ENCODE measurements at places on chromosomes 7 and 10. TPM values are rescaled to one million over a fixed set of nuclear protein-coding genes. Genes with fewer than 3 reads are reported as not detected.
A peak's percentile ranks its signal among the peaks of the same experiment; 100 is the strongest.

BCAP29 gene
- total RNA-seq, result 125 TPM

DBNL gene
- total RNA-seq, result 92.2 TPM

DNA sequence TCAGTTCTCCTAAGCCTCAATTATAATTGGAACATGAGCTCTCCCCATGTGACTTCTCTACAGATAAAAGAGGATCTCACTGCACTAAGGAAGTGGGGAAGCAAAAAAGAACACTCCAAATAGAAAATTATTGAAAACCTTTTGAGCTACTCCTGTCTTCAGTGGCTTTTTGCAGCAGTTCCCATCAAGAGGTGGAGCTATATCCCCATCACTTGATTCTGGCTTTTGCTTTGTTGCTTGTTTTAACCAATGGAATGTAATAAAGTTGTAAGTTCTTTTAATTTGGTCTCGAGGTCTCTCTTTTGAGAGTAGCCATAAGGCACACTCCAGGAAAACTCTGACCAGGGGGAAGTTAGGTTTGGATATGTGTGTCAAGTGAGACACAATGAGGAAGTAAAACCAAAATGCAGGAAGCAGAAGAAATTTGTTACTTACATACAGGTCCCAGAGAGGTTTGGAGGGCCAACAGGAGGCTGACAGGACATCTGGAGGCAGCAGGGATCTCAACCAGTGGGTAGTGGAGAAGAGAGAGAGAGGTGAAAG, 569.4 kb downstream of the HTR7 start:
- peak; percentile 58 for ATAC-seq

ZNF212 gene
- 11.1 TPM for total RNA-seq

PROSER2 gene
- total RNA-seq, result 2.4 TPM

GRCh38 chr7:140940898-140941297, 16.2 kb upstream of the BRAF start:
- ATAC-seq, result no peak

PDCD4 gene
- 74.6 TPM for total RNA-seq

PRKG1 gene
- total RNA-seq, result 36.5 TPM

DNA sequence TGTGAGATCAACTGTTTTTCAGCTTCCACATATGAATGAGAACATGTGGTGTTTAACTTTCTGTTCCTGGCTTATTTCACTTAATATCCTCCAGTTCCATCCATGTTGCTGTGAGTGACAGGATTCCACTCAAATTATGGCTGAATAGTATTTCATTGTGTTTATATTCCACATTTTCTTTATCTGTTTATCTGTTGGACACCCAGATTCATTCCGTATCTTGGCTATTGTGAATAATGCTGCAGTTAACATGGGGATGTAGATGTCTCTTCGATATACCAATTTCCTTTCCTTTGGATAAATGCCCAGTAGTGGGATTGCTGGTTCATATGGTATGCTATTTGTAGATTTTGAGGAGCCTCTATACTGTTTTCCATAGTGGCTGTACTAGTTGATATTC, 47.9 kb downstream of the GALNT11 start:
- ATAC-seq, result no peak

POLD2 gene
- 45.3 TPM for total RNA-seq

SEMA3A gene
- total RNA-seq, result 36.2 TPM

- no peak for ATAC-seq
Measured at GRCh38 chr10:107496594-107496993, 332.1 kb upstream of the SORCS1 start.

- no peak for ATAC-seq
Measured at GRCh38 chr10:129790715-129791446, 173.2 kb downstream of the EBF3 start.

OGDHL gene
- 0.62 TPM for total RNA-seq

GRCh38 chr10:10584161-10584560, 433.5 kb upstream of the CELF2 start:
- ATAC-seq, result no peak

GRCh38 chr7:116354171-116354545, 143.8 kb downstream of the TES start:
- peak; percentile 52 for ATAC-seq

- ATAC-seq, result no peak
Measured at GRCh38 chr10:32577448-32577847, 131.5 kb downstream of the CCDC7 start.

GRCh38 chr7:131225619-131226513, 101.8 kb upstream of the MKLN1 start:
- ATAC-seq, result peak; percentile 80

DNA sequence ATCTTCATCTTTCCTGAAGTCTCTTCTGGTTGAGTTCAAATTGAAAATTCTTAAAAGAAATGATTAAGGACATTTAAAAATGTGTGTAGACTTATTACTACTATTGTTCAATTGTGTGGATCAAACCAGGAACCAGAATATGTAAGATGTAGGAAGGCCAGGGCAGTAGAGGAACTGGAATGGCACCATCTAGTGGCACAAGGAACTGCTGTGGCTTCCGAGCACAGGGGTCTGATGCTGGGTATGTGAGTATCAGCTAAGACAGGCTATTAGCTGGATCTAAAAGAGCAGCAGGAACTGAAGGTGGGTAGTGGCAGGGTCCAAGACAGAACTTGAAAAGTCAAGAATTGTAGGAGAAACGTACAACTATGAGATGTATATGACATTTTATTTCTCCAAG, 247.3 kb downstream of the SEMA3A start:
- no peak for ATAC-seq

DNA sequence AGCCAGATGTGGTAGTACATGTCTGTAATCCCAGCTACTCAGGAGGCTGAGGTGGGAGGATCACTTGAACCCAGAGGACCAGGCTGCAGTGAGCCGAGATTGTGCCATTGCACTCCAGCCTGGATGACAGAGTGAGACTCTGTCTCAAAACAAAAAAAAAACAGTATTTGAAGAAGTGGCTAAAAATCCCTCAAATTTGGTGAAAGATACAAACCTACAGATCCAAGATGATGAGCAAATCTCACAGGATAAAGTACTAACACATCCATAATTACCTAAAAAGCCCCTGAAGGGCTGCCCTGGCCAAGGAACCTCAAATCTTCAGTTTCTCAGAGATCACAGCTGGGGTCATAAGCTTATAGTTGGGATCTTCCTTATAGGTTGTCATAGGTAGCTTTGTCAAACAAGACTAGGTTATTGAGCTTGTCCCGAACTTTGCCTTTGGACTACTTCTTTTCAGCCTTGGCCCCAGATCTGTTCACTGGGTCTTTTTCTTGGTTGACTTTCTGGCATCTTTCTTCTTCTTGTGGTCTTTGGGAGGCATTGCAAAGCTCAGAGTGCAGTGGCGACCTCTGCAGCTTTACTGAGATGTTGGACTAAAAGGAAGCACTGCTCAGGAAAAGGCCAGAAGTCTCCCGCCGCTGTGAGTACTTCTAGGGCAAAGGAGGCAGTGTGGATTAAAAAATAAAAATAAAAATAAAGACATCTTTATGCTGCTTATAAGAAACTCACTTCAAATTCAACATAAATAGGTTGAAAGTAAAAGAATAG, 28.6 kb upstream of the SAR1A start:
- ATAC-seq, result no peak

UCN3 gene
- not detected for total RNA-seq

DNA sequence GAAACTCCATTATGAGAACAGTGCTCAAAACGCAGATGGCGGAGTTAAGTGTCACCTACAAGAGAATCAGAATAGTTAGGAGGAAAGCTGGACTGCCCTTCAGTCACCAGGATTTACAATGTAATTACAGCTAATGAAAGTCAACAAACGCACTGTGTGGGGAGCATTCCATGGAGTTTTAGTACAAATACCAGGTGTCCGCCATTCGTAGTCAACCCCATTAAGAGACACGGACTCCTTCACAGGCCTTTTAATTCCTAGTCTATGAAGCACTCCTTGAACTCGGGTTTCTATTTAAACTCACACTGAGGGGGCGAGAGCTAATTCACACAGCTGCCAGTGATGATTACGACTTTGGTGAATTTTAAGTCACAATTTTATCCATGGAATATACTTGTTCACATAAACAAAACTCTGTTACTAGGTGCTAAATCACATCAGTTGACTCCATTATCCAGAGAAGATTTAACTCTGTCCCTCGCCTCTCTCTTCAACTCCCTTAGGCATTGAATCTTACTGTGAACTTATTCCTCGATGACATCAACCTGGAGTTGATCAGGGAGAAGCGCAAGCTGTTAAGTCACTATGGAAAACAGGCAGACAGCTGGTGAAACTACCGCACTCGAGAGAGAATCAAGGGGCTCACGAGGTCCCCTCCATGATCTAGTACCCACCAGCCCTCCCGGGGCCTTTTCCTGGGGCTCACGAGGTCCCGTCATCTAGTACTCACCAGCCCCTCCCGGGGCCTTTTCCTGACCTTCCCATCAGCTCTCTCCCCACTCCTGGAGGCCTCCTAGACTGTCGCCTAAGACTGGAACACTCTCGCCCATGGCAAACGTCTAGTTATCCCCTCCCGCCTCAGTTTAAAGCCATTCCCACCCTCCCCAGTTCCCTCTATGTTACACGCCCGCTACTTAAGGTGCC, 1.5 kb downstream of the ZFAND2A start:
- no peak for ATAC-seq

DNA sequence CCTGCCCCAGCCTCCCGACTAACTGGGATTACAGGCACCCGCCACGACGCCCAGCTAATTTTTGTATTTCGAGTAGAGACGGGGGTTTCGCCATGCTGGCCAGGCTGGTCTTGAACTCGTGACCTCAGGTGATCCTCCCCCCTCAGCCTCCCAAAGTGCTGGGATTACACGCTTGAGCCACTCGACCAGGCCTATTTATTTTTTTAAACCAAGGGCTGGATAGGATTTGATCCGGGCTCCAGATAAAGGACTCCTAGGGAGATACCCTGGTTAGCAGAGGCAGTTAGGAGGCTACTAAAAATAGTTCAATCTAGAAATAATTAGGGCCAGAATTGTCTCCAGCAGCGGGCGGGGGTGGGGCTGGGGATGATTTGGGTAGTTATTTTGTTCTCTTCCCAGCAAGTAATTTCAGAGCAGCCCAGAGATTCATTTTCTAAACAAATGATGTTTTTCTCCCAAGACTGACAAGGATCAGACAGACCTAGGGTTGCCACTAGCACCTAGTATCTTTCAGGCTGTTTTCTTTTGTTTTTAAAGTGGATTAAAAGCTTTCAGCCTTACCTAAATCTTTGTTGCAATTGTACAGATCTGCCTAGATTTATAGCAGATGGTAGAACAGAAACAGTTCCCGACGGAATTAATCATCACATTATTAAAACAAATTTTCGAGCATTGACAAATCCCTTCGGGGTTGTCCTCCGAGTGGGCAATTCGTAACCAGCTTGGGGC, 859 bp upstream of the SMC3 start:
- no peak for ATAC-seq

DNA sequence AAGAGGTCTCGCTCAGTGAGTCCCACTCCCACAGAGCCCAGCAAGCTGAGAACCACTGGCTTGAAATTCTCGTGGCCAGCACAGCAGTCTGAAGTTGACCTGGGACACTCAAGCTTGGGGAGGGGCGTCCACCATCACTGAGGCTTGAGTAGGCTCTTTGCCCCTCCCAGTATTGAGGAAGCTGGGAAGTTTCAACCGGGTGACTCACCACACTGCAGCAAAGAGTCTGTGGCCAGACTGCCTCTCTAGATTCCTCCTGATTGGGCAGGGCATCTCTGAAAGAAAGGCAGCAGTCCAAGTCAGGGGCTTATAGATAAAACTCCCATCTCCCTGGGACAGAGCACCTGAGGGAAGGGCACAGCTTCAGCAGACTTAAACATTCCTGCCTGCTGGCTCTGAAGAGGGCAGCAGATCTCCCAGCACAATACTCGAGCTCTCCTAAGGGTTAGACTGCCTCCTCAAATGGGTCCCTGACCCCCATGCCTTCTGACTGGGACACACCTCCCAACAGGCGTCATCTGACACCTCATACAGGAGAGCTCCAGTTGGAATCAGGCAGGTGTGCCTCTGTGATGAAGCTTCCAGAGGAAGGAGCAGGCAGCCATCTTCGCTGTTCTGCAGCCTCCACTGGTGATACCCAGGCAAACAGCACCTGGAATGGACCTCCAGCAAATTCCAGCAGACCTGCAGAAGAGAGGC, 970.9 kb upstream of the LRRN3 start:
- ATAC-seq, result no peak

RTKN2 gene
- total RNA-seq, result not detected

SLC16A12 gene
- total RNA-seq, result 11.7 TPM

DNA sequence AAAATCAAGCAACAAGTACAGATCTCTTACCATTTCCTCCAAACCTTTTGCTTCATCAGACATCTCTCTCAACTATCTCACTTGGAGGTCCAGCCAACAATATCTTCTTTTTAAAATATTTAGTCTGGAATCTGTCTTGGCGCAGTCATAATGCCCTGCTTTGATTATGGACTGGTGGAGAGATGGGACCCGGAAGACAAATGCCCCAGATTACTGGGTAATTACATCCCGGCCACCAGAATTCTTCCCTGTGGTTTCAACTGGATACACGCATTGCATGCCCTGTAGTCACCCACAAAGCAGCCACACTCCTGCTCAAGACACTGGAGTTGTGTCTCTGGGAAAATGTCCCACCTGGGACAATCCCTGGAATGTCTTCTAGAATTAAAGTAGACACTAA, 65.5 kb downstream of the BPGM start:
- no peak for ATAC-seq

- no peak for ATAC-seq
Measured at GRCh38 chr10:422241-422640, 267.2 kb downstream of the DIP2C start.

GRCh38 chr10:101832325-101832771, 11.3 kb downstream of the KCNIP2 start:
- no peak for ATAC-seq

DNA sequence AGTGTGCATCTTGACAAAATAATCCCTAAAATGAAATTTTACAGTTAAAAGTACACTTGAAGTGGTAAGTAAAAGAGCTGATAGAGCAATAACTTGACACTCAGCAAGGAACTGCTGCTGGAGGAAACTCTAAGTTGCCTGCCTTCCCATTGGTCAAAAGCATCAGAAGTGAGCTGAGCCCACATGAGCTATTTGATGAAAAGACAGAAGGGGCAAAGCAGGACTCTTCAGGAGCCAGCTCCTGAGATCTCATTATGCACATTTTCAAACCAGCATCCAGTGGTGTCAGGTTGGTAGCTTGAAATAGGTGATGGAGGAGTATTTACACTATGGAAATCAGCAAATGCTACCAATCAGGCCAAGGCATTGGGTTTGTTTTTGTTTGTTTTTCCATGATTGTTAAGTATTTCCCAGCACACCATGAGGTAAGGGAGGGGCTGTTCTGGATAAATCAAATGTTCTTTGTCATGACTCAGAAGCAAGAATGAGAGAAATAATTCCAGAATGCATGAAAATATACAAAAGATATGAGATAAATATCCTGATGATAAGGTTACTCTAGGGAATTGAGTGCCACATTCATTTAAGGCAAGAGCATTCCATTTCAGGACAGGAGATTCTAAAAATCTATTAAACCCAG, 316.6 kb downstream of the SNX13 start:
- ATAC-seq, result no peak

DNA sequence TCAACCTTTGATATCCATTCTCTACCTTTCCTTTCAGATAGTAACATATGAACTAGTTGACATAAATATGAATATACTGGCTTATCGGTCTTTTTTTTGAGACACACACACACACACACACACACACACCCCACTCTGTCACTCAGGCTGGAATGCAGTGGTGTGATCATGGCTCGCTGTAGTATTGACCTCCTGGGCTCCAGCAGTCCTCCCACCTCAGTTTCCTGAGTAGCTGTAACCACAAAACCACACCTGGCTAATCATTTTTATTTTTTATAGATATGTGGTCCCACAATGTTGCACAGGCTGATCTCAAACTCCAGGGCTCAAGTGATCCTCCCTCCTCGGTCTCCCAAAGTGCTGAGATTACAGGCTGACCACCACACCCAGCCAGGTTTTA, 14.2 kb upstream of the NT5C3A start:
- no peak for ATAC-seq
